Fibroblast of mammary gland (primary cell): ENCODE measurements at places on chromosomes 5 and 9.

GRCh38 chr5:20678386-20678785 is 690.4 kb upstream of the CDH18 start:
- no peak for DNase-seq

- no peak for DNase-seq
Observed at GRCh38 chr9:4865681-4866080, 72.9 kb downstream of the RCL1 start.

- DNase-seq: no peak
Observed at GRCh38 chr5:39214912-39215709, 4.3 kb downstream of the FYB1 start.

- DNase-seq: peak; percentile 77
Observed at GRCh38 chr9:110886832-110887231, 151.4 kb downstream of the LPAR1 start.

DNA sequence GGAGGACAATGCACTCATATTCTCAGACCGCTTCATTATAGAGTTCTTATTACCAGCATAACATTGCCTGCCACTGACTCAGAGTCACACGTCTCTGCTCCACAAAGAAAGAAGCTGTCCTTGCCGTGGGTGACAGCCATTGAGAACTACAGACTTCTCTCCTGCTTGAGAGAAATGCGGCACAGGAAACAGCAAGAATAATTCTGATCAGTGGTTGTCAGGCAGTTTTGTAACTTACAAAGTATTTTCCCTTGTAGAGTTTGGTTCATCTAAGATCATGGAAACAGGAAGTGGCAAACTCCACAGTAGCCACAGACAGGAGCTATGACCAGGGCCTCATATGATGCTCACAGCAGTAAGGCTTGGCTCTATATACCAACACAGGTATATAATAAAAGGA is 47.0 kb downstream of the KCNV2 start:
- no peak for DNase-seq

- DNase-seq: peak; percentile 90
Observed at GRCh38 chr5:159184858-159185381, 24.4 kb downstream of the RNF145 start.

DNA sequence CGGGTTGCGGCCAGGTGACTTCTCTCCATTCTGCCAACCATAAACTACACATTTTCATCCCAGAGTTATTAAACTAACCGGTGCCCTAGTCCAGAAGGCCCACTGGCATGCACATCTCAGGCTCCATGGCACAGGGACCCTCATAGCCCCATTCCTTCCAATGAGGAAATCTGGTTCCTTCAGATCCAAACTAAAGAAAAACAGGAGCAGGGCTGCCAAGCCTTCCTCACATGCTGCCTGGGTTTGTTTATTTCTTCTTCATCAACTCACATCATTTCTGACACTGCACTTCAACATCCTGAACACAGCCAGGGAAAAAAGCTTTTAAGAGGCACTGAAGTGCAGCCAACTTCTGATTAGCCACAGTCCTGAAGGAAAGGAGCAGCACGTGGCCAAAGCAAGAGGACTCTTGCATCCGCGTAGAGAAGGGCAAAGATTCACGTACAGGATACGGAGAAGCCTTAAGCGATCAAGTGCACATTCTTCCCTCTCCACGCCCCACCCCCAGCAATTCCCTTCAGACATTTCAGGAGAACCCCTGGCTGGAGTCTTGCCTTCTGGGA is 22.5 kb downstream of the LHFPL2 start:
- DNase-seq: peak; percentile 45

- no peak for DNase-seq
Observed at GRCh38 chr5:147981074-147981473, 74.7 kb upstream of the C5orf46 start.

DNA sequence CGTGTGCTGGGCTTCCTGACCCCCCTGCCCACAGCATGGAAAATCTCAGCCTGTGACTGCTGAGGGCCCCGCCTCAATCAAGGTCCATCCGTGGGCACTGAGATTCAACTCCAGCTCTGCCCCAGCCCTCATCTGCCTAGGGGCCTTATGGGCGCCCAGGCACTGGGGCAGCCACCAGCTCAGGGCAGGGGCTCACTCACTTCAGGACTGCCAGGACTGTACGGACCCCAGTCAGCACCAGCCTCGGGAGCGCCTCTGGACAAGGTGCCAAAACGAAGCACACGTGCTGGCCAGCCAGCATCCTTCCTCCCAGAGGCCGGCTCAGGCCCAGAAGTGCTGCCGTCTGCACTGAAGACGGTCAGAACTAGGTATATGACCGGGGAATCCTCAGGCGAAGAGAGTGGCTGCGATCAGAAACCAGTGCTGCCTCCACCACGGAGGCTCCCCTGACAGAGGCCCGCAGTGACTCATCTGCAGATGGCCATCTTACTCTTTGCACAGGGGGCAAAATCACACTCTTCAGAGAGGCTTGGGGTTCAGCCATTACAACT is 19.6 kb downstream of the CLPTM1L start:
- DNase-seq: no peak
